ENCODE measurements at places on chromosomes 3 and 15. TPM values are rescaled to one million over a fixed set of nuclear protein-coding genes. Genes with fewer than 3 reads are reported as not detected.

The SEMA5B gene
- total RNA-seq, result not detected

The SPINK8 gene
- total RNA-seq, result not detected

The RBM15B gene
- 25.2 TPM for total RNA-seq

DNA sequence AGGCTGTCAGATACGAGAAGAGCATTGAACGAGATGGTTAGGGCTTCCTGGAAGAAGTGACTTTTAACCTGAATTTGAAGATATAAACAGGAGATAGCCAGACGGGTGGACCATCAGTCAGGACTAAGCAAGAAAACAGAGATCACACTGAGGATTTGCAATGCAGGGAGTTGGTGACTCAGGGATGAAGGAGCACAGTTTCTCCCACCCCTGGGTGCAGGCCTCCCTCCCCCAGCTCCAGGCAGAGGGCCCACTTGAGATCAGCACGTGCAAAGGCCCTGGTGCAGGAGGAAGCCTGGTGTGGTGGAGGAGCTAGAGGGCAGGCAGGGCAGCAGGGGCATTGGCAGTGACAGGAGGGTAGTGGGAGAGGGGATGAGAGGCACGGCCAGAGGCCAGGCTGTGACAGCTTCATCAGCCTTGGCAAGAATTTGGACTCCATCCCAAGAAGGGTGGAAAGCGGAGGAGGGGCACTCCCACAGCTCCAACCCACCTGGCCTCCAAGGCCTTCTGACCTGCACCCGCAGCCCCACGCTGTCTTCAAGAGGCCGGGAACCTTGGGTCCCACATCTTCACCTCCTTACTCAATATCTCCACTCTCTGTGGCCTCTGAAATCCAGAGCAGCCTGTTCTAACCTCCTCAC, 8.7 kb upstream of the PCSK6 start:
- DNase-seq, result no peak

DNA sequence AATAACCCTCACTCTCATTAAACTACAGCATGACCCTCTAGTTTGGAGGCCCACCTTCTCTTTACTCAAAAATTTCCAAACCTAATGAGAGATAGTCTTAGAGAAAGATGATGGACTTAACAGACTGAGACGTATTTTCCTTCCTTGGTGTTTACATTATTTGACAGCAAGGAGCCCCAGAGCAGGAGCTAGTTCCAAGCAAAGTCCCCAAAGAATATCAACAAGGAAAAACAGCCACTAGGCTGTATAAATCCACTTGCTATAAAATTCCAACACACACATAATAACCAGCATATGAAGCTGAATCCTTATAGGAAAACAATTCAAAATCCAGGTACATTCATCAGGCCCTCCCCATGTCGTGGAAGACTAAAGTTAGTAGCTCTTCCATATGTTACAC, 660.0 kb downstream of the FHIT start:
- no peak for DNase-seq

- DNase-seq, result no peak
These were observed 104.4 kb downstream of the THSD4 start for GRCh38 chr15:71219645-71220044.

- no peak for DNase-seq
These were observed 49.1 kb upstream of the ABHD2 start for GRCh38 chr15:89039142-89039541.

- DNase-seq, result peak; percentile 70
These were observed 49.8 kb downstream of the KBTBD12 start for GRCh38 chr3:127964816-127965215.

DNA sequence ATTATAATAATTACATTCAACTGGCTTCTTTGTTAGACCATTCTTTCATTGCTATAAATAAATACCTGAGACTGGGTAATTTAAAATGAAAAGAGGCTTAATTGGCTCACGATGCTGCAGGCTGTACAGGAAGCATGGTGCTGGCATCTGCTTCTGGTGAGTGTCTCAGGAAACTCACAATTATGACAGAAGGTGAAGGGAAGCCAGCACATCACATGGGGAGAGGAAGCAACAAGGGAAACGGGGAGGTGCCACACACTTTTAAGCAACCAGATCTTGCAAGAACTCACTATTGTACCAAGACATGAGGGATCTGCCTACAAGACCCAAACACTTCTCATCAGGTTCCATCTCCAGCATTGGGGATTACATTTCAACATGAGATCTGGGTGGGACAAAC, 413.1 kb upstream of the ARRDC4 start:
- DNase-seq, result no peak

GRCh38 chr3:112053229-112053628, 18.7 kb downstream of the TMPRSS7 start:
- DNase-seq, result no peak

DNA sequence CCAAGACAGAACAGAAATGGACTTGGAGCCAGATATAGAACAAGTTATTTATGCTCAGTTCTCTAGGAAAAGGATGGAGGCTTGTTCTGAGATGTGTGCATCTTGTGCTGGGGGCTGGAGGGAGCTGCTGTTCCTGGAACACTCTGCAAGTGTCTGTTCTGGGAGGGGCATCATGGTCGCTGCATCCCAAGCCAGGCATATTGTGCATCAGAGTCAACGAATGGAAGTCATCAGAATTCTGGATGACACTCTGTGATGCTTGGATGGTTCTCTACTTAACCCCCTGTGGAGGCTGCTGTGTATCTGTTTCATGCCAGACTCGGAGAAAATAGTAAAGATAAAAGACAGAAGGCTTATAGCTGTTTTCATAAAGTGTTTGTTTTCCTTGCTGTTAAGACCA, 34.7 kb downstream of the RPL22L1 start:
- DNase-seq, result peak; percentile 7

Measured in MG63 (cell line).